KBM-7 (cell line): ENCODE measurements at places on chromosomes 1 and 21.

GRCh38 chr1:220222939-220223338, 49.3 kb downstream of the RAB3GAP2 start:
- no peak for DNase-seq

DNA sequence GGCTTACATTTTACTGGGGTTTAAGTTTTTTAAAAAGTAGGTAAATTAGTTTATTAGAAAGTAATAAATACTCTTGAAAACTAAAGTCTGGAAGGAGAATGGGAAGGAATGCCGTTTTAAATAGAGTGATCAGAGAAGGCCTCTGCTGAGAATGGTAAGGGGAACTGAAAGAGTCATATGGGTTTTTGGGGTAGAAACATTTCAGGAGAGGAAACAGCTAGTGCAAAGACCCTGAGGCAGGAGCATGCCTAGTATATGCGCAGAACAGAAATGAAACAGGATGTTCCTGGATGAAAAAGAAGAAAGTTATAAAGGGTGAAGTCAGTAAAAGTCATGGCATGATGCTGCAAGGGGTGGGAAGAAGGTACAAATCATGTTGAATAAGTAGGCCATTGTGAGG, 38.9 kb downstream of the ZC3H11B start:
- no peak for DNase-seq

GRCh38 chr1:38114241-38115026, 67.8 kb upstream of the POU3F1 start:
- no peak for DNase-seq

GRCh38 chr1:7919880-7920279, 20.8 kb downstream of the TNFRSF9 start:
- DNase-seq, result no peak

DNA sequence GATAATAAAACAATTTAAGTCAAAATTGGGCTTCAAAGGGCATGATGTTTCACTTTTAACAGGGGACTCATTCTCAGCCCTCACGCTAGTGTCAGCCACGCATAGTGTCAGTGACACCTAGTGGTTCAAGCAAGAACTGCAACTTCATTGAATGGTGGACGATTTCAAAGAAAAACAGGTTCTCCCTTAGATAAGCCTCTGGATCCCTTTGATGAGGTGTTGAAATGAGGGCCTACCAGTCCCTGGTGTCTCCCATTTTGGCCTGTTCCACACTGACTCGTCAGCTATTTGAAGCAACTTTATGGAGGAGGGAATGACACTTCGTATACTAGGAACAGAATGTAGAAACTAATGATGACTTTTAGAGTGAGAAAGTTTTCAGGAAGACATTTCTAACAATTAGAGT, 56.2 kb downstream of the FCRL5 start:
- DNase-seq, result peak; percentile 65

DNA sequence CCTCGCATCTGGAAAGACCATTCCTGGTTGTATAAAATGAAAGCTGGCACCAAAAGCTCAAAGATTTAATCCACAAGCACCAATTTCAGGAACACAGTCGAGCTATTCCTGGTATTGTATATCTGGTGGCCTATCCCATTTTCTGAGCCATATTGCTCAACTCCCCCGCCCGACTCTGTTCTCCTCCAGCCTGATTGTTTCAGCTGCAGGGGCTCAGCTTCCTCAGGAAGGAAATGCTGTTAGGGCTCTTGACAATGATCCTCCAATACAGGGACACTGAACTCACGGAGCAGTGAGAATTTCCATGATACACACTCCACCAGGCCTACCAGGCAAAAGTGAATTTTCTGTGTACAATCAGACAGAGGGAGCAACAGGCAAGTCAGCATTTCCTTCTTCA, 16.9 kb upstream of the TDRD10 start:
- DNase-seq, result peak; percentile 85

DNA sequence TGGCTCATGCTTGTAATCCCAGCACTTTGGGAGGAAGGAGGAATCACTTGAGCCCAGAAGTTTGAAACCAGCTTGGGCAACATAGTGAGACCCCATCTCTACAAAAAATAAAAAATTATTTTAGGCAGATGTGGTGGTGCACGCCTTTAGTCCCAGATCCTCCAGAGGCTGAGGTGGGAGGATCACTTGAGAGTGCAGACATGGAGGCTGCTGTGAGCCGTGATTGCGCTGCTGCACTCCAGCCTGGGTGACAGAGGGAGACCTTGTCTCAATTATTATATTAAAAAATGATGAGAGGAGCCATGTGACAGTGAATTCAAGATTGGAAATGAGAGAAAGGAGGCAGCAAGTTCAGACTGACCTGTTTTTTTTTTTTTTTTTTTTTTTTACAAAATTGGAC, 282.3 kb downstream of the ZP4 start:
- no peak for DNase-seq

- DNase-seq, result peak; percentile 81
Measured at GRCh38 chr1:114282751-114283403, 129.2 kb upstream of the SYT6 start.

DNA sequence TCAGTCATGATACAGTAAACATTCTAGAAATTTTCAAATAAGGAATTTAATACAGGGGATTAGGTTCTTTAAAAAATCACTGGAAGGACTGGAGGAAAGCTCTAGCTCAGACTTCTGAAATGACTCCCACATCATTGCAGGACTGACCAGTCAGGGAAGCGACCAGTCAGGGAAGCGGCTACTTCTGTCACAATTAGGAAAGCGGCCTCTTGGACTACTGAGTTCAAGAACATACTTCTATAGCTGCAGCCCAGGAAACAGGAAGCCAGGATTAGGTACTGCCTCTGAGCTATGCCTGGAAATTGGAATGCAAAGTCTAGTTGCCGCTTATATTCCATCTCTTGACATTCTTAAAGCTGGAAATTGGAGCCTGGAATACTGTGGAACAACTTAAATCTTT, 45.5 kb downstream of the USP25 start:
- DNase-seq, result no peak

GRCh38 chr1:10834770-10835412, 38.4 kb upstream of the CASZ1 start:
- no peak for DNase-seq

GRCh38 chr21:31909153-31910073, 36.6 kb downstream of the HUNK start:
- no peak for DNase-seq

GRCh38 chr1:54367613-54368012, 38.6 kb downstream of the SSBP3 start:
- no peak for DNase-seq

DNA sequence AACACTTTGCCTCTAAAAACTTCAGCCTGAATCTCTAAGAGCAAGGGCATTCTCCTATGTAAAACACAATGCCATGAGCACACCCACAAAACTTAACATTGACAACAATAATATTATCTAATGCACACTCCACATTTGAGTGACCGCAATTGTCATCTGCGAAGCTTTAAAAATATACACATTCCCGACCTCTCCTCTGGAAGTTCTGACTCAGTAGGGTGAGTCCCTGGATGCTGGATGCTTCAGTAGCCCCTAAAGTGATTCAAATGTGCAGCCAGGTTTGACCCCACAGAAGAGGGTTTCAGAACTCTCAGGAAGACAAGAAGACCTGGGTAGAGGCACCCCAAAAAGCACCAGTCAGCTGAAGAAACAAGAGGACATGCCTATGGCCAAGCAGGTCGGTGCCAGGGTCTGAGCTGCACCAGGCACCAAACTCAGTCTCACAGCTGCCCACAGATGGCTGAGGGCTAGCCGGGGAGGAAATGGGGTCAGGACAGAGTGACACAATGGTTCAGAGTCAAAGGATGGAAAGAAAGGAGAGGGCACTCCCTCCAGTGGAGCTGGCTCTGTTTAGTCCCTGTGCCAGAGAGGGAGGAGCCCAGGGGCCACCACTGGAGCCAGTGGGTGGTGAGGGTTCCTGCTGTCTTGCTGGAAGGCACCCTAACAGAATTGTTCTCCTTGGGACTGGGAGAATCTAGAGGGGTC, 17.4 kb downstream of the PIK3C2B start:
- no peak for DNase-seq

DNA sequence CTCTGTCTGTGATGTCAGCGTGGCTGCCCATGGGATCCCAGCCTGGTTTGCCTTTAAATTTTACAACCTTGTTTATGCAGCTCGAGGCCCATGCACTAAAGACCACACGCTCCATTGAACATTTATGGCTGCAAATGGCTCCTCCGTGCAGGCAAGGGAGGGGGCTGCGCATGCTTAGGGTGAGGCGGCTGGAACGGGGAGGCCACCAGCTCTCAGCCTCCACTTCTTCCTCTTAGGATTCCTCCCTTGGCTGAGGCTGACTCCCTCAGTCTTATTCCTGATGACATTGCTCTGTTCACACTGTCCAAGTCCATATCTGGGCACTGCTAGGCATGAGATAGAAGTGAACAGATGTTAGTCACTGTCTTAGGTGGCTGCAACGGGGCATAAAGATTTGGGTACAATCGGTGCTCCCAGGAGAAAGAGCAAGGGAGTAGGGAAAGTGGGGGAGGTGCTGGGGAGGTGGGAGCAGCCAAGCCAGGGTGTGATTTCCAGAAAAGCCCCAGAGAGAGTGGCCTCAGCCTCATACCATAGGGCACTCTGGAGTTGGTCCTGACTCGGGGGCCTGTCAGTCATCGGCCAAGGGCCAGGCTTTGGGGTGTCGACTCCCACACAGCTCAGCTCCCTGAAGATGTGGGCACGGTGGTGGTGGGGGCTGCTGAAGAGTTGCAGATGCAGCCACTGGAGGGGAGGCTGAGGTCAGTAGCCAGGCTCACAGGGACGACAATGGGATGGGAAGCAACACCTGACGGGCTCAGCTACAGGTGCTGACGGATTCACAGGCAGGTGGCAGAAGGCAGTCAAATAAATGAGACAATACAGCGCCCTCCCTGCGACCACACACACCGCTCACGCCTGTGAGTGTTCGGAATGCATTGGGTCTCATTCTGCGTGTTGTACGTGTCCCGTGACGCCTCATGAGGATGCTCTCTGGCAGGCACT, 37.3 kb upstream of the ACTL8 start:
- no peak for DNase-seq

GRCh38 chr1:241351841-241352240, 5.2 kb downstream of the RGS7 start:
- no peak for DNase-seq
